Iris pigment epithelial cell (primary cell): ENCODE measurements at places on chromosomes 5 and 9.
A peak's percentile ranks its signal among the peaks of the same experiment; 100 is the strongest.

DNA sequence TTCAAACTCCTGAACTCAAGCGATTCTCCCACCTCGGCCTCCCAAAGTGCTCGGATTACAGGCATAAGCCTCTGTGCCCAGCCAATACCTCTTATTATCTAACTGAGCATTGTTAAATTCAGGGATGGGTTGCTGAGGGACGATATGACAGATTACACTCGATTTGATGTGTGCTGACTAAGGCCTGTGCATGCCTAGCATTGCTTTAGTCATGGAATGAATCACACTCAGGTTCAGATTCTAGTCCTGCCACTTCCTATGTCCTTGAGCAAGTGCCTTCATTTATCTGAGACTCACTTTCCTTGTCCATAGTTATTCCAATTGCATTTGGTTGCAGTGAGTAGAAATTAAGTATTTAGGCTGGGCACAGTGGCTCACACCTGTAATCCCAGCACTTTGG is 19.5 kb downstream of the THBS4 start:
- DNase-seq = peak; percentile 70

GRCh38 chr9:19999491-20000057 is 210.7 kb upstream of the SLC24A2 start:
- peak; percentile 93 for DNase-seq

DNA sequence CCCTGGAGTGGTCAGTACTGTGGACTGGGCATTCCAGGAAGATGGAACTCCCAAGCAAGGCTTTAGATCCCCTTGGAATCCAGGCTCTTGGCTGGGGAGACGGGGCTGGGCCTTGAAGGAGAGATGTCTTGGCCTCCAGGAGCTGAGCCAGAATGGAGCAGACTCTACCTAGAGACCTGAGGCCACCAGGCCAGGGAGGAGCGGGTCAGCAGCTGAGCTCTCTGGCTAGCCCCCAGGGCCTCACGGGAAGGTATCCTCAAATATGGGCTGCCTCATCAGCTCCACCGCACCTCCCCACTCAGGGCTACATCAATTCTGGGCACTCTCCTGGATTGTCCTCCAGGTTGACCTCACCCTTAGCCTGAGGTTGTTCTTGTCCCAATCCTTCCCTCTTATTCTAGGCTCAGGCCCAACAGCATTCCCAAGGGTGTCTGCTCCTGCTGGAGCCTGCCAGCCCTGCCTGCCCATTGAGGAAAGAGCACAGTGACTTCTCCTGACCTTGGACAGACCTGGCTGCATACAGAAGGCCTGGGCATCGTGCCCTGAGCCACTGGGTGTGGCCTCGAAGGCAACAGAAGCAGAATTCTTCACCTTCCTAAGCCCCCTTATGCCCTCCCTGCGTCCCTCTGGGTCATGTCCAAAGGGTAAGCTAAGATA is 3.0 kb upstream of the PDLIM4 start:
- no peak for DNase-seq

- DNase-seq = no peak
Measured at GRCh38 chr5:29794141-29794787, 1399.2 kb upstream of the CDH6 start.

GRCh38 chr5:154630410-154630809 is 124.8 kb upstream of the LARP1 start:
- no peak for DNase-seq

GRCh38 chr5:140800816-140801493 is at the start of gene PCDHA3:
Gene PCDHA3, plus strand, starts transcription at chr5:140801057.
- peak; percentile 7 for DNase-seq

GRCh38 chr9:94472806-94473360 is 82.0 kb upstream of the PCAT7 start:
- DNase-seq = peak; percentile 7
